Effector memory CD4-positive, alpha-beta T cell (primary cell): ENCODE measurements at places on chromosomes 12 and 14.

DNA sequence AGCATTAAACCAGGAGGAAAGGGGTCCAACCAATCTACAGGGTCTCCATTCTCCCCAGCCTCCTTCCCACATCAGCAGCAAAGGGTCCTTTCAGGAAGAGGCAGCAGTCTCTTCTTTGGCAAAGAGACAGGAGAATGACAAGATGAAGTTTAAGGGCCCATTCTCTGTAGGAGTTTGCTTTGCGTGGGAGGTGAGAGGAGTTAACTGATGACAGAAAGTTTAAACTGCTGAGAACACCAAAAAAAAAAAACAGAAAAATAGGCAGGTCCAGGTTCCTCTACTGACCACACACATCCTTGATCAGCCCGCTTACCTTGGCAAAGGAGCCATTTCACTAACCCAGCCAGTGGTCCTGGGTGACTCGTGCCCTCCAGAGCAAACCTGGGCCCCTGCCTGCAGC is 5.7 kb downstream of the SLC6A13 start:
- H3K27me3 ChIP-seq, result peaks cover 5% of the 10 kb centered on the region
- DNase-seq, result no peak
- H3K36me3 ChIP-seq, result no peaks in the 10 kb centered on the region
- no peak overlapping the region for H3K27ac ChIP-seq

GRCh38 chr12:117468016-117468415 is 106.6 kb upstream of the NOS1 start:
- H3K27ac ChIP-seq, result no peak overlapping the region
- no peaks in the 10 kb centered on the region for H3K36me3 ChIP-seq
- DNase-seq, result no peak
- H3K4me1 ChIP-seq, result no peaks in the 10 kb centered on the region
- no peak overlapping the region for H3K4me3 ChIP-seq
- no peaks in the 10 kb centered on the region for H3K27me3 ChIP-seq

GRCh38 chr12:56714431-56714929 is 10.6 kb downstream of the NACA start:
- peaks cover 3% of the 10 kb centered on the region for H3K4me1 ChIP-seq
- no peak for DNase-seq

DNA sequence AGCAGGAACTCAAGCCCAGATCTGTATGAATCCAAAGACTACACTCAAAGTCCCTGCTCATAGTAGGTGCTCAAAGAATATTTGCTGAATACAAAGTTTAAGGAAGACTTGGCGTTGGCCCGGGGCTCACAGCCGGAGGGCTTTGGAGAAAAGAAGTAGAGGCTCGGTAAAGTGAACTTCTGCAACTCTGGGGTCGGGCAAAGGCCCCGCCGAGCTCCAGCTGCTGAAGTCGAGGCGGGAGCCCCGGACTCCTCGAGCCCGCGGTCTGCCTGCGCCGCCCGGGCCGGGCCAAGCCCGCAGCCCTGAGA is 335 bp downstream of the GCN1 start:
- H3K27ac ChIP-seq, result peak overlapping the region; percentile 88
- H3K36me3 ChIP-seq, result peaks cover 40% of the 10 kb centered on the region
- DNase-seq, result no peak

- H3K27me3 ChIP-seq, result peaks cover 3% of the 10 kb centered on the region
- H3K4me3 ChIP-seq, result no peak overlapping the region
- DNase-seq, result no peak
- H3K36me3 ChIP-seq, result no peaks in the 10 kb centered on the region
- no peaks in the 10 kb centered on the region for H3K4me1 ChIP-seq
- H3K27ac ChIP-seq, result no peak overlapping the region
Measured at GRCh38 chr14:59028476-59029202, 159.8 kb upstream of the DAAM1 start.

GRCh38 chr12:131948166-131948712 is 1.5 kb upstream of the EP400 start:
- H3K4me3 ChIP-seq, result no peak overlapping the region
- H3K27ac ChIP-seq, result peak overlapping the region; percentile 75
- H3K4me1 ChIP-seq, result peaks cover 7% of the 10 kb centered on the region
- peaks cover 13% of the 10 kb centered on the region for H3K36me3 ChIP-seq
- no peak for DNase-seq

DNA sequence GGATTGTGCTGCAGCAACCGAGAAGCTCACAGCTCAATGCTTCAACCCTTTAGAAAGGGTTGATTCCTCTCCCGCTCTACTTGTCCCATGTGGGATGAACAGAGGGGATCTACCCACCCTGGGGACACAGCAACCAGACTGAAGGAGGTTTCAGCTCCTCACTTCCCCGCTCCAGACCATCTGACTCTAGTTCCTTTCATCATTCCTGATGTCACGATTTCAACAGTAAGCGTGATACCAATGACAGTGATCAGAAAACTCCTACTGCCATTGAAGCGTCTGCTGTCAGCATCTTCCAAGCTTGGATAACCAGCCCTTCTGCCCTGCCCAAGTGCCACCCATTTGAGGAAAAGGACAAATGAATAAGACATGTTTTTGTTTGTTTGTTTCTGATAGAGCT is 14.3 kb downstream of the SERPINA1 start:
- H3K4me3 ChIP-seq, result no peak overlapping the region
- H3K4me1 ChIP-seq, result no peaks in the 10 kb centered on the region
- no peak overlapping the region for H3K27ac ChIP-seq
- no peaks in the 10 kb centered on the region for H3K27me3 ChIP-seq

GRCh38 chr14:67567654-67568053 is 32.4 kb downstream of the PIGH start:
- H3K4me3 ChIP-seq, result no peak overlapping the region

- H3K27me3 ChIP-seq, result no peaks in the 10 kb centered on the region
- H3K27ac ChIP-seq, result no peak overlapping the region
- no peak for DNase-seq
Measured at GRCh38 chr12:16285586-16285985, 8.1 kb upstream of the SLC15A5 start.

GRCh38 chr12:65951697-65952096 is 127.4 kb downstream of the HMGA2 start:
- H3K27me3 ChIP-seq, result no peaks in the 10 kb centered on the region
- no peak for DNase-seq
- H3K36me3 ChIP-seq, result no peaks in the 10 kb centered on the region
- no peak overlapping the region for H3K27ac ChIP-seq
- no peaks in the 10 kb centered on the region for H3K4me1 ChIP-seq
- H3K4me3 ChIP-seq, result no peak overlapping the region

DNA sequence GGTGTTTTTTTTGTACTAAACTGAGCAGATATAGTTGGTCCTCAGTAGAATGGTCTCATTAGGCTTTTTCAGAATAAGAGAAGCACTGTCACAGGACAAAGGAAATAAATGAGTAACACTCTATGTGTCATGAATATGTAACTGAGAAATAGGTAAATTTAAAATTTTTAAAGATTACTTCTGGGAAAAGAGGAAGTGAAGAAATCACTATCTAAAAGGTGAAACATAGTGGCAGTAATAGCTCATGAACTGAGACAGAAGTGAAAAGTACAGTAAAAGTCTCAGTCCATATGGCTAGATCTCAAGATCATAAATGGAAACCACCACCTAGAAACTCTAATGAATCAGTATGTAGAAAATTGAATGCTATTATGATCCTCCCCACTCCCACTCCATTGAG is 89.3 kb upstream of the TTC7B start:
- H3K36me3 ChIP-seq, result no peaks in the 10 kb centered on the region
- no peak for DNase-seq
- H3K27me3 ChIP-seq, result no peaks in the 10 kb centered on the region
- no peak overlapping the region for H3K4me3 ChIP-seq
- H3K4me1 ChIP-seq, result no peaks in the 10 kb centered on the region

GRCh38 chr14:50697659-50698290 is 29.7 kb upstream of the SAV1 start:
- H3K36me3 ChIP-seq, result no peaks in the 10 kb centered on the region
- no peaks in the 10 kb centered on the region for H3K27me3 ChIP-seq
- no peak for DNase-seq
- H3K27ac ChIP-seq, result no peak overlapping the region
- H3K4me1 ChIP-seq, result no peaks in the 10 kb centered on the region

- peaks cover 13% of the 10 kb centered on the region for H3K36me3 ChIP-seq
- no peaks in the 10 kb centered on the region for H3K27me3 ChIP-seq
- peak overlapping the region; percentile 83 for H3K27ac ChIP-seq
Measured at GRCh38 chr14:22509036-22509709, 79.9 kb downstream of the DAD1 start.

DNA sequence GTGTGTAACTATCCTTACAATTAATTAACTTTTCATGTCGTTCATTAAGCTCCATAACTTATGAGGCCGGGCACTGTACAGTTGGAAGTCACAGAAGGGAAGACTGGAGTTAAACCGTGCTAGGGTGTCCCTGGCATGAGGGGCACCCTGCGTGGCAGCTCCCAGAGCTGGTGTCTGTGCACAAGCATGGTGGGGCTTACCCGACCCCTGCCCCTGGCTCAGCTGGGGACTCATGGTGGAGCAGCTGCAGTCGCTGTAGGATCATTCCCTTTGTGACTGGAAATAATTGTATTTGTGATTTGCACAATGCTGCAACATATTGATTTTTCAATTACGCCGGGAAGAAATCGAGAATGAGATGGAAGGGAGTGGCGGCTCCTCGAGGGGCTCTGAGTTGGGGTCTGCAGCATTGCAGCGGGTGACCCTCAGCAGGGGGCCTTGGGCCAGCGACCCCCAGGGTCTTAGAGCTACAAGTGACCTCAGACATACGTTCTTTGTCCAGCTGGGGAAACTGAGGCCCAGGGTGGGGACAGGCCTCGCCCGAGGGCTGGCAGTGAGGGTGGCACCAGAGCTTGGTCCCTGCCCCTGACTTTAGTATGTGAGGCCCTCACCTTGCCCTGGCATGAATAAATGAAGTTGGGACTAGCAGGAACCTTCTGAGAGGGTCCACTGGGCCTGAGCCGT is 125.4 kb downstream of the KIF26A start:
- no peak overlapping the region for H3K4me3 ChIP-seq
- H3K36me3 ChIP-seq, result no peaks in the 10 kb centered on the region
- no peaks in the 10 kb centered on the region for H3K27me3 ChIP-seq
- H3K27ac ChIP-seq, result no peak overlapping the region
- DNase-seq, result no peak
- no peaks in the 10 kb centered on the region for H3K4me1 ChIP-seq

- H3K27me3 ChIP-seq, result no peaks in the 10 kb centered on the region
- no peak overlapping the region for H3K4me3 ChIP-seq
- DNase-seq, result no peak
- H3K4me1 ChIP-seq, result peaks cover 3% of the 10 kb centered on the region
- H3K36me3 ChIP-seq, result no peaks in the 10 kb centered on the region
- H3K27ac ChIP-seq, result no peak overlapping the region
Measured at GRCh38 chr12:116677202-116677661, 60.6 kb downstream of the SPRING1 start.

DNA sequence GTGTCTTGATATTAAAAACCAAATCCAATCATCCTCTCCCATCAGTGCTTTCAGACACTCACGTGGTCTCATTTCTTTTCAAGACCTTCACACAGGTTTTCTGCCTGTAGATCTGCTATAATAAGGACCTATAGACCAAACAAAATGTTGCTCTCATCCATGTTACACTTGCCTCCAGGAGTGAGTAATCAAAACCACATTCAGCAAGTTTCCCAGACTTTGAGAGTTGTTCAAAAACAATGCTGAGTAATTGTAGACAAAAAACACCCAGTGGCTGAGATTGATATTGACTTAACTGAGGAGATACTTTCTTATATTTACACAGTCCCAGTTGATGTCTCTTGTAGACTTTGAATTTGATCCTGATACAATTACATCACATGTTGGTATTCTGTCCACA is 383.1 kb downstream of the TMEM132D start:
- no peak overlapping the region for H3K4me3 ChIP-seq
- no peak for DNase-seq
- H3K4me1 ChIP-seq, result no peaks in the 10 kb centered on the region
- H3K27ac ChIP-seq, result no peak overlapping the region
- no peaks in the 10 kb centered on the region for H3K27me3 ChIP-seq

DNA sequence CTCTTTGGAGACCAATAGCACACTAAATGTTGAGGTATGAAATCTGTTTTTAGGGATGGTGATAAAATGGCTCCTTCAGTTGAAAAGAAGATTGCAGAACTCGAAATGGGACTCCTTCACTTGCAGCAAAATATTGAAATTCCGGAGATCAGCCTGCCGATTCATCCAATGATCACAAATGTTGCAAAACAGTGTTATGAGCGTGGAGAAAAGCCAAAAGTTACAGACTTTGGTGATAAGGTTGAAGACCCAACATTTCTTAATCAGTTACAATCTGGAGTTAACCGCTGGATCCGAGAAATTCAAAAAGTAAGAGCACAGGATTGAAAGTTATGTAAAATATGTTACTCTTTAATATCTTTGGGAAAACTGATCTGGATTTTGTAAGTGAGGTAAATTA is 15.3 kb downstream of the DYNC1H1 start:
- no peaks in the 10 kb centered on the region for H3K27me3 ChIP-seq
- H3K27ac ChIP-seq, result no peak overlapping the region
- no peak overlapping the region for H3K4me3 ChIP-seq
- H3K36me3 ChIP-seq, result peaks cover 67% of the 10 kb centered on the region
- no peak for DNase-seq

- H3K27ac ChIP-seq, result no peak overlapping the region
- H3K4me3 ChIP-seq, result no peak overlapping the region
- DNase-seq, result no peak
- H3K27me3 ChIP-seq, result no peaks in the 10 kb centered on the region
- peaks cover 36% of the 10 kb centered on the region for H3K36me3 ChIP-seq
Measured at GRCh38 chr12:123164710-123165261, 13.9 kb upstream of the PITPNM2 start.

- no peak overlapping the region for H3K27ac ChIP-seq
- H3K4me3 ChIP-seq, result no peak overlapping the region
- H3K4me1 ChIP-seq, result no peaks in the 10 kb centered on the region
- DNase-seq, result peak; percentile 9
Measured at GRCh38 chr14:104876251-104876699, 11.2 kb downstream of the CEP170B start.

GRCh38 chr14:26589925-26590324 is 7.9 kb downstream of the NOVA1 start:
- no peaks in the 10 kb centered on the region for H3K4me1 ChIP-seq
- no peaks in the 10 kb centered on the region for H3K36me3 ChIP-seq
- no peaks in the 10 kb centered on the region for H3K27me3 ChIP-seq
- no peak overlapping the region for H3K4me3 ChIP-seq

DNA sequence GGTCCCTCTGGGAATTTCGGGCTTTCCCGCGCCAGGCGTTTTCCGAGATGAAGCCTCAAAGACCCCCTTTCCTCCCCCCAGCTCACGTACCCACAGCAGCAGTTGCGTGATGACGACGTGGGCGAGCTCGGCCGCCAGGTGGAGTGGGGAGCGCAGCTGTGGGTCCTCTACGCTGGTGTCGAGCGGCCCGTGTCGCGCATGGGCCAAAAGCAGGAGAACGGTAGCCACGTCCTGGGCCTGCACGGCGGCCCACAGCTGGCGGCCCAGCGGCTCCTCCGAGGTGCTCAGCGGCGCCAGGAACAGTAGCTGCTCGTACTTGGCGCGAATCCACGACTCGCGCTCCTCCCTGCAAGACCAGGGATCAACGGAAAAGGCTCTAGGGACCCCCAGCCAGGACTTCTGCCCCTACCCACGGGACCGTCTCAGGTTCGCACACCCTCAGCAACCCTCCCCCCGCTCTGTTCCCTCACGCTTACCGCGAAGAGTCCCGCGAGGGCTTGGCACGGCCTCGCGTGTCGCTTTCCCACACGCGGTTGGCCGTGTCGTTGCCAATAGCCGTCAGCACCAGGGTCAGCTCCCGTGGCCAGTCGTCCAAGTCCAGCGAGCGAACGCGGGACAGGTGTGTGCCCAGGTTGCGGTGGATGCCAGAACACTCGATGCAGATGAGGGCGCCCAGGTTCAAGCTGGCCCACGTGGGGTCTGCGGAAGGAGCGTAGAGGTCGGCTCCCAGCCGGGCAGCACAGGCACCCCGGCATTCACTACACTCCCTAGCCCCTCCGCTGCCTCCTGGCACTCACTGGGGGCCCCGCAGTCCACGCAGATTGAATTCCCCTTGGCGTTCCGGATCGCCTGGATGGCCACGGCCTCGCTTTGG is 11.4 kb downstream of the AGAP2 start:
- H3K36me3 ChIP-seq, result peaks cover 60% of the 10 kb centered on the region
- no peak for DNase-seq
- H3K4me3 ChIP-seq, result no peak overlapping the region
- H3K4me1 ChIP-seq, result no peaks in the 10 kb centered on the region
